ENCODE measurements at places on chromosomes 6 and 20. TPM values are rescaled to one million over a fixed set of nuclear protein-coding genes. Genes with fewer than 3 reads are reported as not detected.

The UBR2 gene
- total RNA-seq = 26.7 TPM

DNA sequence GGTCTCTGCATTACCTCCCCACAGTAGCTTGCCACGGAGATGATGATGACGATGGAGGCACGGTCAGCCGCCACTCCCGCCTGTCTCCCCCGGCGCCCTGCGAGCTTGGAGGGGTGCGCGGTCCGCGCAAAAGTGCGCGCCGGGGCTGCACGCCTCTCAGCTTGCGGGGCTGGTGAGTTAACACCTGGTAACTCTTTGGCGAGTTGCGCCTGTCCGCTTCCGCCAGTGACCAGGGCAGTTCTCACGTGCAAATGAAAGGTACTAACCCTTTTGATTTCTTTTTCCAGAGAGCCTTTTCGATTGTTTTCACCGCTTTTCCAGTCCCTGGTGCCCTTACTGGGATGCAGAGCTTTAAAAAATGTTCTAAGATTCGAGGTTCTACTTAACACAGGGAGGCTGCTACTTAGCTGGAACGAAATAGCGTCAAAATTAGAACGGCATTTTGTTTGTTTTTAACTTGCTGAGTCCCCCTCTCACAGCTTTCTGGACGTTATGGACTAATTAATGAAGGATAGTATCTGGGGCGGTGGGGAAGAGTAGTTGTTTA is 6.2 kb downstream of the GRIK2 start:
- no peak for DNase-seq

The BPIFB4 gene
- not detected for total RNA-seq

The TMEM200A gene
- total RNA-seq = 4.3 TPM

GRCh38 chr6:28488916-28489365 is 26.7 kb downstream of the GPX6 start:
- no peak for DNase-seq

- DNase-seq = no peak
Measured at GRCh38 chr6:39407446-39407993, 85.0 kb upstream of the KCNK16 start.

- DNase-seq = no peak
Measured at GRCh38 chr20:24116611-24117010, 128.0 kb upstream of the GGTLC1 start.

The TRAM2 gene
- 56.3 TPM for total RNA-seq

- DNase-seq = no peak
Measured at GRCh38 chr6:71965404-71965803, 79.1 kb downstream of the RIMS1 start.

- DNase-seq = no peak
Measured at GRCh38 chr6:351867-352289, 39.7 kb upstream of the IRF4 start.

DNA sequence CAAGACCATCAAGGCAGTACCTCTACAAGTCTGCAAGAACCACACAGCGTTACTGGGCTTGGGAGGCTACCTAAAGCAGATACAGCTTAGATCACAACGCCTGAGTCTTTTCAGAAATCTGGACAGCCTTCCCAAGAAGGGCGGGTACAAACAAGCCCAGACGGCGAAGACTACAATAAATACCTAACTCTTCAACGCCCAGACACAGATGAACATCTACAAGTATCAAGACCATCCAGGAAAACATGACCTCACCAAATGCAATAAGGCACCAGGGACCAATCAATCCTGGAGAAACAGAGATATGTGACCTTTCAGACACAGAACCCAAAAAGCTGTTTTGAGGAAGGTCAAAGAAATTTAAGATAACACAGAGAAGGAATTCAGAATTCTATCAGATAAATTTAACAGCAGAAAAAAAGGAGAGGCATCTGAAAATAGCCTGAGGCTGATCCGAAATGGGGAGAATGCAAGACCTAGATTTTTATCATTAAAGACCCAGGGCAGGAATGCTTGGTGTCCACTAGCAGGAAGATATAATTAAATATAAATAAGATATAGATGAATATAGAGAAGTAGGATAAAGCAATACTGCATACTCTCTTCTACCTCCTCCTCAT is 131.7 kb upstream of the COL21A1 start:
- DNase-seq = no peak

- peak; percentile 90 for DNase-seq
Measured at GRCh38 chr6:15661853-15662325, 939 bp downstream of the DTNBP1 start.

DNA sequence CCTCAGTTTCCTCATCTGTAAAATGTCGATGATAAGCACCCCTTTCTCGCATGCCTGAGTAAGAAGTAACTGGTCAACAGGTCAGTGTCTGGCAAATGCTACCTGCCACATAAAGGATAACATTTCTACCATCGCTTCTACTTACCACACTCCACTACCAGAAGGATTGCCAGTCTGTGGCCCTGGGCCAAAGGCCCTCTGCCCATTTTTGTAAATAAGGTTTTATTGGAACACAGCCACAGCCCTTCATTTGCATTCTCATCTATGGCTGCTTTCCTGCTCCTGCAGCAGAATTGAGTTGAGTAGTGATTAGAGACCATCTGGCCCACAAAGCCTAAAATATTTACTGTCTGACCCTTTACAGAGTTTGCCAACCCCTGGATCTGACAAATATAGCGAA is 121.8 kb downstream of the TOX2 start:
- DNase-seq = no peak

- DNase-seq = no peak
Measured at GRCh38 chr6:108559884-108560462, 744 bp upstream of the FOXO3 start.

DNA sequence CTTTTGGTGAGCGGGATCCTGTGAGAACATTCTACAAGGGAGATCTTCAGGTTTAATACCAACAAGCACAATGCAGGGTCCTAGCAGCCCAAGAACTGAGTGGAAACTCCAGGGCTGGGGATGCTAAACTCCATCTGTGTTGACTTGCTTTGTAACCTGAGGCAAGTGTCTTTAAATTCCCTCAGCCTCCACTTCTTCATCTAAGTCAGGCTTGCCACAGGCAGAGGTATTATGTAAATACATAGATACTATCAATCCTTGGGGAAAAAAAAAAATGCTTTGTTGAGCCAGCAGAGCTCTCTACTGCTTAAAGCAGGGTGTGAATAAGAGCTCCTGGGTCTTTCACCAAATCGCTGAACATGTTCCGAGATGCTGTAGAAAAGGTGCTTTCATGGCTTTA is 114.2 kb upstream of the PHACTR1 start:
- no peak for DNase-seq

DNA sequence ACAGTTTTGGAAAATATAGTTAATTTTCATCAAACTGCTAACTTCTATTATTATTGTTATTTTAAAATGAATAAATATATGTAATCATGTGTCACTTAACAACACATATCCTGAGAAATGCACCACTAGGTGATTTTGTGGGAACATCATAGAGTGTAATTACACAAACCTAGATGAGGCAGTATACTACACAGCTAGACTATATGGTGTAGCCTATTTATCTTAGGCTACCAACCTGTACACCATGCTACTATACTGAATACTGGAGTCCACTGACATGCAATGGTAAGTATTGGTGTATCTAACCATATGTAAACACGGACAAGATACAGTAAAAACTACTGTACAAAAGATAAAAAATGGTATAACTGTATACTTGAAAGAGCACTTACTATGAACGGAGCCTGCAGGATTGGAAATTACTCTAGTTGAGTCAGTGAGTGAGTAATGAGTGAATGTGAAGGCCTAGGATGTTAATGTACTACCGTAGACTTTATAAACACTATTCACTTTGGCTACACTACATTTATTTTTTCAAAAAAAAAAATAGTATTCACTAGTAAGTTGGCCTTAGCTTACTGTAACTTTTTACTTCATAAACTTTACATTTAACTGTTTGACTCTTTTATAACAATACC is 72.4 kb downstream of the ASCC3 start:
- no peak for DNase-seq

GRCh38 chr20:8456765-8457164 is 324.7 kb downstream of the PLCB1 start:
- no peak for DNase-seq

The SLC32A1 gene
- total RNA-seq = not detected

- DNase-seq = no peak
Measured at GRCh38 chr6:170000071-170000843, 248.8 kb downstream of the ERMARD start.

- no peak for DNase-seq
Measured at GRCh38 chr20:10644458-10645204, 29.2 kb downstream of the JAG1 start.

GRCh38 chr6:121523628-121524027 is 88.2 kb downstream of the GJA1 start:
- DNase-seq = no peak

DNA sequence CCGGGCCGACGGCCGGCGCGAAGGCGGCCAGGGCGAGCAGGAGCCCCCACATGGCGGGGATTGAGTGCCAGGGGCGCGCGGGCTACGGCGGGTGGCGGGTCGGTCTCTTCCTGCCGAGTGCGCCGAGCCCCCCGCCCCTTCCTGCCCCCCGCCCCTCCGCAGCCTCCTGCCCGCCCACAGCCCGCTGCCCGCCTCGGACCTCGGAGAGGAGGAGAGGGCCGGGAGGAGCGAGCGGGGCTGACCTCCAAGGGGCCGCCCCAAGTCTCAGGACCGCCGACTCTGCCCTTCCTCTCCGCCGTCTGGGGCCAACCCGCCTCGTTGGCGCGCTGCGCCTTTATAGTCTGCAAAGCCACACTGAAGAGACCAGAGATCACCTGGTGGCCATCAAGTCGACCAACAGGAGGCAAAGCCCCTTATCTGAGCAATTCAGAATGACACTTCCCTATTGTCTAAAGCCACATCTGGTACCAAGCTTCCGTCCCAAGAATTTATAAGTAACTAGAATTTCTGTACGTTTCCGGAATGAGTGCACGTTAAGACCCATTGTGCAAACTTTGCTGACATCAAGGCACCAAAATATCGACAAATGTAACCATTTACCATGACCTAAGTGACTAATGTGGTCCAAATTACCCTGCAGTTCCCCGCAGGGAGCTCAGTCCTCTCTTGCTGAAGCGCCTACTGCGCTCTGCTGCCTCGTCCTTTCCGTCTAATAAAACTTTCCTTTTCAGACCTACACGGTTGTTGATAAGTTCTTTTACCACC is at the start of gene CPXM1:
TSS of gene CPXM1 (minus strand) at position 107 of the 765 bp plus-strand sequence. CDS start at position 52, 55 bp downstream.
- DNase-seq = no peak

GRCh38 chr6:105553171-105553570 is 150.3 kb upstream of the PREP start:
- DNase-seq = no peak

The ITPA gene
- total RNA-seq = 38.0 TPM

The C6orf15 gene
- not detected for total RNA-seq

- DNase-seq = no peak
Measured at GRCh38 chr20:48708116-48708515, 119.7 kb downstream of the PREX1 start.

GRCh38 chr6:25359891-25360290 is 80.7 kb downstream of the CARMIL1 start:
- no peak for DNase-seq

The ULBP3 gene
- 3.0 TPM for total RNA-seq

The GNAS-AS1 gene
- 0.42 TPM for total RNA-seq

DNA sequence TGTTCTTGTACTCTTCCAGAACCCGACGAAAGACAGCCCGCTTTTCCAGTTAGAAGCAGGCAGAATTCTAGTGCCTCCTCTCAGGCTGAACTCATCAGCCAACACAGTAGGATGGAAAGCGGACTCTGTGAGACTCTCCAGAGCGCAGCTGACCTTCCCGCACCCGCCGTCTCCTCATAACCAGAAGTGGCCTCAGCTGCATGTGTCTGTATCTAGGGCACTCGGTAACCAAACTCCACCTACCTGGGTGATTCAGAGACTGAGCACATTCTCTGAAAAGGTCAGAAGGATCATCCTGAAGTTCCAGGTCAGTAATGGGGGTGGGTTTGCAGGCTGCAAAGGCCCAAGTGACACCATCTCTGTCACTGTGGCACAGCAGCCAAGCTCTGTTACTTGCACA is 66.7 kb upstream of the NFATC2 start:
- no peak for DNase-seq

- DNase-seq = no peak
Measured at GRCh38 chr6:54010340-54011276, 100.6 kb upstream of the MLIP start.

GRCh38 chr6:157996201-157996712 is 14.6 kb downstream of the SYNJ2 start:
- peak; percentile 45 for DNase-seq

- DNase-seq = no peak
Measured at GRCh38 chr20:11682285-11682684, 235.4 kb upstream of the BTBD3 start.

- DNase-seq = no peak
Measured at GRCh38 chr6:7921046-7921445, 10.5 kb upstream of the TXNDC5 start.

GRCh38 chr20:53914091-53914780 is 156.2 kb downstream of the BCAS1 start:
- DNase-seq = no peak

- no peak for DNase-seq
Measured at GRCh38 chr20:10848810-10849370, 175.1 kb upstream of the JAG1 start.

DNA sequence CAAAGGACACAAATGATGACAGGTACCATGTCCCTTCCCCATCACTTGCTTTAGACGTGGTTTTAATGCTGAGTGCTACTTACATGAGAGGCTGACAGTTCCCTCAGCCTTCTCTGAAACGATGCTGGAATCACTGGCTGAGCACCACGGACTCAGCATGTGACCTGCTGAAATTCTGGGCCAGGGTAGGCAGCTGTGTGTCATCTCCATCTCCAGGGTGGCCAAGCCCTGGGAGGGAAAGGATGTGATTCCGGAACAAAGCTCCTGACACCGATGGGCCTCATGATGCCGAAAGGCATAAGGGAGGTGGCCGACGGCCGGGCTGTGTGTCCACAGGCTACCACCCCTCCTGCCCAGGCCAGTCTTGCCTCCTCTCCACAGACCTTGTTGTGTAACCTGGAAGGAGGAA is 184.3 kb upstream of the CST7 start:
- DNase-seq = peak; percentile 69

The UNC5CL gene
- total RNA-seq = 0.48 TPM

GRCh38 chr6:117840541-117840983 is 66.5 kb upstream of the SLC35F1 start:
- DNase-seq = no peak

- no peak for DNase-seq
Measured at GRCh38 chr20:6489361-6490171, 277.9 kb upstream of the BMP2 start.

GRCh38 chr6:106212576-106212975 is 113.0 kb downstream of the ATG5 start:
- DNase-seq = no peak

The HLA-G gene
- total RNA-seq = not detected

The B3GAT2 gene
- not detected for total RNA-seq

- DNase-seq = no peak
Measured at GRCh38 chr6:135322427-135323201, 141.5 kb downstream of the MYB start.

GRCh38 chr6:11766589-11767450 is 11.8 kb downstream of the ADTRP start:
- DNase-seq = no peak

All from mesenteric fat pad (tissue), 1 donor.